ENCODE measurements at places on chromosomes 1 and 21. TPM values are rescaled to one million over a fixed set of nuclear protein-coding genes. Genes with fewer than 3 reads are reported as not detected.

DNA sequence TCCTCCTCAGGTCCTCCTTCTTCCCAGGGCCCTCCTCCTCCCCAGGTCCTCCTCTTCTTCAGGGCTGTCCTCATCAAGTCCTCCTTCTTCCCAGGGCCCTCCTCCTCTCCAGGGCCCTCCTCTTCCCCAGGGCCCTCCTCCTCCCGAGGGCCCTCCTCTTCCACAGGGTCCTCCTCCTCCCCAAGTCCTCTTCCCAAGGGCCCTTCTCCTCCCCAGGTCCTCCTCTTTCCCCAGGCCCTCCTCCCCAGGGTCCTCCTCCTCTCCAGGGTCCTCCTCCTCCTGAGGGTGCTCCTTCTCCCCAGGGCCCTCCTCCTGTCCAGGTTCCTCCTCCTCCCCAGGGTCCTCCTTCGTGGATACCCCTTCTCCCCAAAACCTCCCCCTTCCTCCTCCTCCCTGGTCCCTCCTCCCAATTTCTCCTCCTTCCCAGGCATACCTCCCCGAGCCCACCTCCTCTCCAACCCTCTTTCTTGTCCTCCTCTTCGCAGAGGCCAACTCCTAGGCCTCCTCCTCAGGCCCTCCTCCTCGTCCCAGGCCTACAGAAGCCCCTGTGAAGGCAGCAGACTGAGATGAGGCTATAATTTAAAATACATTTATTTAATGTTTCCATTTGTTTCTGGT is 29.5 kb downstream of the WNT9A start:
- no peak for DNase-seq

DNA sequence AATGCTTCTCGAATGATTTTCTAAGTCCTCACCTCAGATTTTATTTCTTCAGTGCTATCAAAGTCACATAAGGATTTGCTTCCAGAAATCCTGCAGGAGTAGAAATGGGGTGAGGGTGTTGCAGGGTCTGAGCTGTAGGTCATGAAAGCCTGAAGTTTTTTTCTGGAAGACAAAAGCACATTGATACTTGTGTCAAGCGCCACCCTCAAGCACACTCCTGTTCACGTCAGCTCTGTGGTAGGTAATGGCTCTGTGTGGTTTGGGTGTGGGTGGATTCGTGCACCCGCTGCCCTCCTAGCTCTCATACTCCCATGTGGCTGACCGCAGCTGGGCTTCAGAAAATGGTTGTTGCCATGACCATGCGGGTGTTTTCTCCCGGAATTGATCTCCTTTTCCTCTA is 39.9 kb downstream of the AKNAD1 start:
- no peak for DNase-seq

Gene ZNF593
- 6.6 TPM for total RNA-seq

Gene FAM72C
- total RNA-seq: not detected

Gene CFHR1
- not detected for total RNA-seq

Gene CLEC20A
- not detected for total RNA-seq

DNA sequence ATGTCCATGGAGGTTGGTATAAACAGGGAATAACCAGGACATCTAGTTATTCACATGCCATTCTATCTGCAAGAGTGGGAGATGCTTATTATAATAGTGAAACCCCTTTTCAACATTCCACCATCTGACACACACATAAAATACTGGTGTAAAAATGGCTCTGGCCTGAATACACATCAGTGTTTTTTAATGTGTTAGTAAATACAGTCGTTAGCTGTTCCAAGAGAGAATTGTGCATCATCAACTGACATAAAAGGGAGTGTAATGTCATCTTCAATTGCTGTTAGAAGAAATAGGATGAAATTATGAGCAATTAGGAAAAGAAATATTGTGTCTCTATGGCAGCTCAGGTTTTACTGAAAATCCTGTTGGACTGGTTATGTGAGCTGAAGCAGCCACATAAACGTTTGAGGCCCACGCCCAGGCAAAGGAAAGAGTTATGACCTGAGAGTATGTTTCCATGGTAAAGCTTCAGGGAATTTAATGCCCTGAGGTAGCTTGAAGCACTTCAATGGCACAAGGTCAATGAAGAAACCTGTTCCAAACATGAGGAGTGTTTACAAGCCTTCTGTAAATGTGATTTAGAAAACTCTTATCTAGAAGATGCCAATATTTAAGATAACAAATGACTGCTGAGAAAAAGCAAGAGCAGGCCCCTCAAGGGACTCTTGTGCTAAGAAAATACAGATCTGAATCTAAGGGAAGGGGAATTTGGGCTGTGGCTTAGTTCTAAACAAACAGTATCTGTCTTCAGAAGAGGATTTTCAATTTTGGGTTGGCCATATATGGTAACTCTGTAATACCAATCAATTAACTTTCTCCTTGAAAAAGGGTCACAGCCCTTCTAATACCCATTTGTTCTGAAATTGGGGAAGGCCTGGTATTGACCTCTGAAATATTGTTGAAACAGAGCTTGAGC is 384.3 kb downstream of the SEC16B start:
- DNase-seq: no peak

Gene ZNF593OS
- not detected for total RNA-seq

DNA sequence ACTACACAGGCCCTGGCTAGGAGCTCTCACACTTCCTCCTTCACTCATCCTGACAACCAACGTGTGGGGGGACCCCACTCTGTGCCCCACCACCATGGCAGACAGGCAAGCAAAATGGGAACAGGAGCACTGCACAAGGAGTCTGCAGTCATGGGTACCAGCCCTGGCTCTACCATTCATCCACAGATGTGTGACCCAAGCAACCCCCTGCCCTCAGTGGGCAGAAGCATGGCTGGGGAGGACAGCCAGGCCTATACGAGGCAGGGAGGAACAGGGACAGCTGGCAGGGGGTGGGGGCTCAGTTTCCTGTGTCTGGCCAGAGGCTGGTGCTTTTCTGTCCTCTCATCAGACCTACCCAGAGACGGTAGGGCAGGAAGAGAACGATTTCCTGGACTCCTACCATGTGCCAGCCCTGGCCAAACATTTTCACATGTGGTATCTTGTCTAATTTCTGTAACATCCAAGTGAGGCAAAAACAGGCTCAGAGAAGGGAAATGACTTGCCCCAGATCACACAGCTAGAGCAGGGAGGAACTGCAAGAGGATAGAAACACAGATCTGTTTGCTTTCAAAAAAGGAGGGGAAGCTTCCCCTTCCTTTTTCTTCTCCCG is 178.0 kb downstream of the HIVEP3 start:
- no peak for DNase-seq

GRCh38 chr1:77060000-77060399 is 159.2 kb downstream of the PIGK start:
- DNase-seq: no peak

Gene BTF3L4
- total RNA-seq: 29.4 TPM

DNA sequence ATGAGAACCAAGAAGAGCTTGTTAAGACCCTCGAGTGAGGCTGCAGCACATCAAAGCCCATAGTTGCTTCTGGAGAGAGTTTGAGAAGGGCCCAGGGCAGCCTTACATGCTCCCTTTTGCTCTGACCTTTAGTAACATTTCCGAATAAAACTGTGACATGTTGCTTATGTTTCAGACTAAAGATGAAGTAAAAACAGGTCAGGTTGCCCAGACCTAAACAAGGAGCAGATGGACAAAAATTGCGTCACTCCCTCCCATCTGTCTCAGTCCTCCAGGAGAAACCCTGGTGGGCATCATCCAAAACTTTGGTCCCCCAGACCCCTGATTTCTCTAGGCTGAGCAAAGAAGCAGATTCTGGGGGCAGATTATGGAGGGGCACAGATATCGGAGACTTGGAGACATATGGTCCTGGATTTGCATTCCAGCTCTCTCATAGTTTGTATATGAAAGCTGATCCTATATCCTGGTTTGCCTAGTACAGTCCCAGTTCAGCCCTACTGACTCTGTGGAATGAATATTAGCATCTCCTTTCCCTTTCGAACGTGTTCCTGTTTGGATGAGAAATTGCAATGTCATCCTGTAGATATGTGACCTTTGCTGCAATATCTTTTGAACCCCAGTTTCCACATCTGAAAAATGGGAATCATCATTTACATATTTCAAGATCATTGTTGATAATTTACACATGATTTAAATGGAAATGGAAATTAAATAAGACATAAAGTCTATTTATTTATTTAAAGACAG is 304.9 kb upstream of the USP24 start:
- DNase-seq: no peak

DNA sequence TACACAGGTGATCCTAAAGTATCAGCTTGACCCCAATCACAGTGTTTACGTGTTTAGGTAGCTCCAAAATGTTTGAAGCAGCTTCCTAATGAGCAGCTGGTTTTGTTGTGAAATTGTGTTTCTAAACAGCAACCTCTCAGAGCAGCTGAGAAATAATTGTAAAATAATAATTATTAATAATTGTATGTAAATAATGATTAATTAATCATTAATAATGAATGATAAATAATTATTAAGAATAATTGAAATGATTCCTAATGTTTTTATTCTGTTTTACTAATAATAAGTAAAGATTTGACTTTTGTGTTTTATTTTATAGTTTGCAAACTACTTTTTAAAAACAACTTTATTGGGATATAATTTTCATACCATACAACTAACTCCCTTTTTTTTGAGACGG is 182.2 kb downstream of the URB2 start:
- no peak for DNase-seq

GRCh38 chr1:183598386-183598785 is 8.1 kb upstream of the NCF2 start:
- DNase-seq: no peak

GRCh38 chr1:166925810-166926478 is 49.4 kb downstream of the ILDR2 start:
- no peak for DNase-seq

DNA sequence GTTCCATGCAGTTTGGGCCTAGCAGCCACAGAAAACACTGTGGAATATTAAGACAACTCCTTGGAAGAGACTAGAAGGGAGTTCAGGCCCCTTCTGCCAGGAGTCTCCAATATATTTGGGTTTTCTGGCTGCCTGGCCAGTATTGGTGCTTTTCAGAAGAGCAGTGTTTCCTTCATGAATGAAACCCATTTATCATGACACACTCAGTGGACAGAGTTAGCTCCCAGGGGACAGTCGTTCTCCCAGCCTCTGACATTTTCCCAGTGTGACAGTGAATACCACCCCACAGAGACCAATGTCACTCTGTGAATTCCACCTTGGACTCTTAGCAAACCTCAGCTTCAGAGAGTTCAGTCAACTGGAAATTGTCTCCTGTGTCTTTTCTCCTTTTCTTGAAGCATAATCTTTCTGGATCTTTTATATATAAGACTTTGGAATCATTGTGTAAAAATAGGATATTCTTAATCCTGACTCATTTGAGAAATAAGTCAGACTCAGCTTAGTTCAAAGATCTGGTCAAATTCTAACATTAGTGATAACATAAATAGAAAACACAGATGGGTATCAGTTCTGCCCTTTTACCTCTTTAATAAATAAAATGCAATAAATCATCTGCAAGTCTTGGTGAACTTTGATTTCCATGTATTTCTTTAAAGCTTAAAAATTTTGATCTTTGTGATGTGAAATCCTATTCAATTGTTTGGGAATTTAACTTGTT is 40.4 kb downstream of the GNG12 start:
- no peak for DNase-seq

GRCh38 chr1:170594066-170594626 is 62.2 kb downstream of the GORAB start:
- no peak for DNase-seq

DNA sequence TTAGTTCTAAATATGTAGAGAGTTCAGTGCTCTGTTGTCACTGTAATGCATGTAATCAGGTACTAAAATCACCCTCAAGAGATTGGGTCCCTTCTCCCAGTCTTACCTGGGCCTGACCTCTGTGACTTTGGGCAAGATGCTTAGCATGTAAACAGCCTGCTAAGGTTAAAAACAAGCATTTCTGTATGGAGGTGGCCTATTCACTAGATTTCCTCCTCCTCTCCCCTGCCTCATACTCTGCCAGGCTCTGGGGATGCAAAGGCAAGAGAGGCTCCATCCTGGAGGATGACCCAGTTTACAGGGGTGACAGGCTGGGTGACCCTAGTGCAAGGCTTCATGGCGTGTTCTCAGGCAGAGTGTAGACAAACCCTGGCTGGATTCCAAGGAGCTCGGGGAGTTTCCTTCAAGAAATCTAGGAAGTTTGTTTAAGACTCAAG is 28.8 kb downstream of the VANGL2 start:
- DNase-seq: peak; percentile 33

GRCh38 chr1:84969489-84970250 is 27.2 kb downstream of the MCOLN2 start:
- no peak for DNase-seq

- no peak for DNase-seq
These were observed 28.8 kb upstream of the SYDE2 start for GRCh38 chr1:85229574-85230097.

DNA sequence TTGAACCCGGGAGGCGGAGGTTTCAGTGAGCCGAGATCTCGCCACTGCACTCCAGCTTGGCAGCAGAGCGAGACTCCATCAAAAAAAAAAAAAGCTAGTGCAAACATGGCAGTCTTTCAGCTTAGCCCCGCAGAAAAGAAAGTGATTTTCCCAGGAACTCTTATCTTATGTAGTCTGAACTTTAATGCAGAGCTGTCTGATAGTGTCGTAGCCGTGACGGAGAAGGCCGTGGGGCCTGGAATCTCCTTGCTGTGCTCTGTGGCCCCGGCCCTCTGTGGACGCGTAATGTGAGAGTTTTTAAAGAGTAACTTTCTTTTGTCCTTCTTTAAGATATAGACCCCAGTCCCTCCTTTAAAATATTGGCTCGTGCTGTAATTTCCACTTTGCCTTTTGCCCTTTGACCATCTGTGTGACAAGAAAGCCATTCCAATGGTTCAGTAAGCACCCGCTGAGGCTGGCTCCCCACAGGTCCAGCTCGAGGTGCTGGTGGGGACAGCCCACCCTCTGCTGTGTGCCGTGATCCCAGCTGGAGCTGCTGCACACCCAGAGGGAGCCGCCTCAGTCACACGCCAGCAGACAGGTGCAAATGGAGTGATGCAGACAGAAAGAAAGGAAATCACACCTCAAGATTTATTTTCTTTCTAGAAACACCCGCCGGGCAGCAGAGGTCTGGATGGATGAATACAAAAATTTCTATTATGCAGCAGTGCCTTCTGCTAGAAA is 164.0 kb downstream of the PGBD5 start:
- DNase-seq: no peak

Gene CHAF1B
- total RNA-seq: 4.5 TPM

GRCh38 chr1:116372651-116373430 is at the start of gene ATP1A1:
ATP1A1 (plus strand) TSS chr1:116373244; CDS start chr1:116373512, 268 bp downstream.
- peak; percentile 97 for DNase-seq

- no peak for DNase-seq
These were observed 87.3 kb downstream of the SIM2 start for GRCh38 chr21:36786186-36786585.

DNA sequence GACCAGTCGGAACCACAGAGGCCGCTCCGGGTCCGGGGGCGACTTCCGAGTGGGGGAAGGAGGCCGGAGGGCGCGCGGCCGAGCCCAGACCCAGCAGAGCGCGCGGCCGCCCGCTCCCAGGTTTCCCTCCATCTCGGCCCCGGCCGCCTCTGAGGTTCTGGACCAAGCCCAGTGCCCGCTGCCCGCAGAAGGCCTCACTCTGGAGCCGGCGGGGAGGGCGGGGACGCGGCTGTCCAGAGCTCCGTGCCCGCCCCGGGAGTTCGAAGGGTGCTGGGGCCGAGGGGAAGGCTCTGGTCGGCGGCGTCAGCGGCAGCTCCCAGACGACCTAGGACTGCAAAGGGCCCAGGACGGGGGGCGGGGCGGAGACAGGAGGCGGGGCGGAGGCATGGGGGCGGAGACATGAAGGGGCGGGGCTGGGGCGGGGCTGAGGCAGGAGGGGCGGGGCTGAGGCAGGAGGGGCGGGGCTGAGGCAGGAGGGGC is 48.0 kb upstream of the SLC19A1 start:
- DNase-seq: peak; percentile 65

Gene SAMSN1
- total RNA-seq: 51.3 TPM

Gene KANK4
- not detected for total RNA-seq

GRCh38 chr21:33232291-33233034 is 2.7 kb downstream of the IFNAR2 start:
- DNase-seq: no peak

GRCh38 chr21:20083336-20083735 is 914.9 kb upstream of the NCAM2 start:
- no peak for DNase-seq
